ENCODE measurements at places on chromosomes 1 and 21. TPM values are rescaled to one million over a fixed set of nuclear protein-coding genes. Genes with fewer than 3 reads are reported as not detected.

Gene F5
- total RNA-seq, result not detected

Gene PTPN7
- 1.7 TPM for total RNA-seq

Gene SLC37A1
- 4.2 TPM for total RNA-seq

- ATAC-seq, result no peak
Observed at GRCh38 chr1:32869923-32870614, 643 bp downstream of the FNDC5 start.

DNA sequence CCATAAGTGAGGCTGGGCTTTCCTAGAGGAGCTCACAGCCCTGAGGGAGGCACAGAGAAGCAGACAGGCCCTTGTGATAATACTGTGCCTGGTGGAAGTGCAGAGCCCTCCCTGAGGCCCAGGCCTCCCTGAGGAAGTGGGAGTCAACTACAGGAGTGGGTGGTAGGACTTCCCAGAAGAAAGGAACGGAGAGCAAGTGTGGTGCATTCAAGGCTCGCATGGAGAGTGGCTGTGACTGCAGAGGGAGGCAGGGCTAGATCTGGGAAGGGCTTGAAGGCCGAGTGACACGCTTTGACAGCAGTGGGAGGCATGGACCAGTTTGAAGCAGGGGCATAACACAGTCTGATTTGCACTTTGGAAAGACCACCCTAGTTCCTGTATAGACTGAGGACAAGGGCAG lies 37.3 kb downstream of the AZIN2 start:
- no peak for ATAC-seq

GRCh38 chr1:181122222-181122621 lies 33.7 kb downstream of the IER5 start:
- no peak for ATAC-seq

Gene PODN
- 60.4 TPM for total RNA-seq

DNA sequence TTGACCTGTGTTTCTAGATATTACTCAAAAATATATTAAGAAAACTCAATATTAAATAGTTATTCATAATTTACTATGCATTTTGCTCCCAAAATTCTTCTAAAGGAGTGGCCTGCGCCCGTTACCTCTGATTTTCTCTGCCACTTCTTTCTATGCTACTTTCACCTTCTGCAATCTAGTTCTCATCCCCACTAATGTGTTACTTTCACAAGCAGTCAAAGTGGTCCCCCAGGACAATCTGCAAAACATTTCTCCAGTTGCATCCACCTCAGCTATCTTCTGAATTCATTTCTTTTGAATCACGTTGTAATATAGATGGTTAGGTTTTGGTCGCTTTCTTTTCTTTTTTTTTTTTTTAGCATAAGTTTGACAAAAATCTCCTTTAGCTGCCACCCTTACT lies 13.4 kb downstream of the INSL5 start:
- ATAC-seq, result no peak

- ATAC-seq, result no peak
Observed at GRCh38 chr1:69377507-69377906, 190.2 kb upstream of the LRRC7 start.

- ATAC-seq, result no peak
Observed at GRCh38 chr1:183575606-183576005, 14.7 kb downstream of the NCF2 start.

GRCh38 chr1:55735106-55735505 lies 519.9 kb upstream of the USP24 start:
- no peak for ATAC-seq

Gene OR2T1
- total RNA-seq, result not detected

DNA sequence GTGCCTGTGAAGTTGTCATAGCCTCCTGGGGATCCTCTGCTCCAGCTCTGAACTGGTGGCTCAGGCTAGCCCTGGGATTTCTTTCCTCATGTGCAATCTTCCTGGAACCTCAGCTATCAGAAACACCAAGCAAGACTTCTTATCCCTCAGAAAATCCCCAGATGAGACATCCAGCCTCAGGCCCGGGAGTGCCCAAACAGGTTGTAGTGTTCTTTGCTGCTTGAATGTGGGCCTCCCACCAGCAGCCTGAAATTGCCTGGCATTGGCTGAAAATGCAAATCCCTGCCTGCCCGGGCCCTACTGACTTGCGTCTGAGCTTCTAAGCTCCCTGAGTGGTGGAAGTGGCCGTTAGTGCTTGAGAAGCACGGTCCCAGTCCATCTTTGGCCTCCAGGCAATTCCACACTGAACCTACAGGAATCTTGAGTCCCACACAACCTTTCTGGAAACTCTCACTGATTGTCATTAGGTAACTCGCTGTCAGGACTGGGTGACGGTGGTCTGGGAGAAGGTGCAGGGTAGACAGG lies 146.8 kb downstream of the ZBTB18 start:
- no peak for ATAC-seq

DNA sequence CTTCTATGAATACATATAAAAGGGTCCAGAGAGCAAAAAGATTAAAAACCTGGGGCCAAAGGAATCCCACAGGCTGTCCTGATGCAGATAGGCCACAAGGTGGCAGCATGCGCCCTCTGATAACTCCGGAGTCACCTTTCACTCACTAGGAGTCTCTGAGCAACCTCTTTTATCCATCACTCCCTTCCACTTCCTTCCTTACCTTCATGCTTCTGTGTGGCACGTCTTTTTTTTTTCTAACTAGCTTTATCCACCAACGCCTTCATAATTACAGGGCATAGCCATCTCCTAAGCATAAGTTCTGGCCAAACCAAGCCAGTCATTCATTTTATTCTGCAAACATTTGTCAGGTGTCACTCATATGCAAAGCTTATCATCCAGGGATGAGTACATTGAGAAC lies 3.9 kb upstream of the PGLYRP4 start:
- peak; percentile 63 for ATAC-seq

DNA sequence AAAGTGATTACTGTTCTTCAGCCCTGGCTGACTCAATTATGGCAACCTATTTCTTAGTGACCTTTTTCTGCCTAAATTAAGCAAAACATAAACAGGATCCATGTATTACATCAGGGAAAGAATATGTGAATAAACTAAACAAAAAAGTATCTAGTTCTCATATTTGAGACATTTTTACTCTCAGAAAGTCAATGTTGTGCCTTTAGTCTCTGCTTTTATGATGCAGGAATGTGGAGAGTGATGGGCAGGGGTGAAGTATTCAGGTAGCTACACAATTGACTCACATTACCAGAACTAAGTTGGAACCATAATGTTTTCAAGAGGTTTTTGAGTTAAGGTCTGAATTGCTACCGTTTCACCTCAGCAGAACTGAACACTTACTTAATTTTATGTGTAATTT lies 462.7 kb upstream of the CXADR start:
- no peak for ATAC-seq

Gene PRKCZ
- 3.8 TPM for total RNA-seq
